NB4 (cell line): ENCODE measurements at places on chromosomes 16 and 17.

GRCh38 chr17:73628642-73629552 is 15.3 kb downstream of the SDK2 start:
- peak; percentile 14 for DNase-seq

DNA sequence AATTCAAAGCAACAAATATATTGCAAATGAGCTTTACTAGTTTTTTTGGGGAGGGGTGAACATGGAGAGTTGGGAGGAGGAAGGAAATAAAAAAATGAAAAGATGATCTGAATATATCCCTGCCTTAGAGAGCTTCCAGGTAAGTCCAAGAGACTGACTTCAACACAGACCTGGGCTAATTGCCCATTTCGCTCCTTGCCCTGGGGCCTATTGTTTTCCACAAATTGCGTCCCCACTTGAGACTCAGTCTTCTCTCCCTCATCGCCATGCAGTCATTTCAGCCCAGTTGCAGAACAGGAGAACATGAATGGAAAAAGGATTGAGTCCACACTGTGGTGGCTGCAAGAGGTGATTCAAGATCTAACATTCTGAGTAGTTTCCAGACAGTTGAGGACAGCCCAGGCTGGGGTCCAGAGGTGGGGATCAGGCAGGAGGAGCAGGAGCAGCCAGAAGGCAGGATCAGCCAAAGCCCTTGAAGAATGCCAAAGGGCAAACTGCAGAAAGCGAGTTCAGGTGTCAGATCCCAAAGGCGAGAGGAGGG is 21.6 kb upstream of the TOB1 start:
- no peak for DNase-seq

GRCh38 chr16:78690510-78690909 is 591.1 kb downstream of the WWOX start:
- DNase-seq, result no peak

GRCh38 chr16:57516176-57516725 is 20.1 kb downstream of the CCDC102A start:
- no peak for DNase-seq

GRCh38 chr17:50458270-50458669 is 10.4 kb downstream of the CHAD start:
- DNase-seq, result no peak

DNA sequence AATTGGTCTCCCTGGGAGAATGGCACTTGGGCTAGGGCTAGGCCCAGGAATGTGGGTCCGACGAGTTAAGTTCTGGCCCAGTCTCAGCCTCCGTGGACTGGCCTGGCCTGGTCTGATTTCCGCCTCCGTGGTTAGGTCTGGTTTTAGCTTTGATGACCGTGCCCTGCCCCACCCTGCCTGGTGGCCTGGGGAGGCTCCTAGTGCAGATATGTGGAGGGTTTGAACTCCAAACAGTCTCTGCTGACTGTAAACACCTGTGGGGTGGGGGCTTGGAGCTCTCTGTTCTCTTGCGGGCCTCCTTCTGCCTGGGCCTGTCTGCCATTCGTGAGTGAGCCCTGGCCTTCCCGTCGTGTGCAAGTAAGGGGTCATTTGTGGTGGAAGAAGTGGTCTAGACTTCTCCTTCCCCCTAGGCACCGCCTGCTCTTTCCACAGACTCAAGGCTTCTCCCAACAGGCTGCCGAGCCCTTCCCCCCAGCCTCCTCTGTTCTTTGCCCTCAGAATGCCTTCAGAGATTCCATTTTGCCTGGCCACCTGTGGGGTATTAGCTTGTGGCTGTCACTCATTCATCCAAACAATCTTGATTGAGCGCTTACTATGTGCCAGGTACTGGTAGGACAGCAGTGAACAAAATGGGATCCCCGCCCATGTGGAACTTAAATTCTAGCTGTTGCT is 1.6 kb downstream of the ATP6V0C start:
- DNase-seq, result peak; percentile 63

DNA sequence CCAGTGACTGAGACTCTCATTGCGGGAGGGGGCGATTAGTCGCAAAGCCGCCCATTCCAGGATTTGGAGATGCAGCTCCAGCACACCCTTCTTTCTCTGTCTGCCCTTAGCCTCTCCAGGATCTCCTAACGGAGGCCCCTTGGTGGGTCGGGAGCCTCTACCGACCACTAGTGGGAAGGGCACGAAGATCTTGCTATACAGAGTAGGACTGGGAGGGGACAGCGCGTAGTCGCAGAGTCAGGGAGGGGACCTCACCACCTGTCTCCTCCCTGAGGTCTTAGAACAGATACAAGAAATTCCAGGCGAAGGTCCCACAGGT is 588 bp upstream of the SMTNL2 start:
- DNase-seq, result no peak

DNA sequence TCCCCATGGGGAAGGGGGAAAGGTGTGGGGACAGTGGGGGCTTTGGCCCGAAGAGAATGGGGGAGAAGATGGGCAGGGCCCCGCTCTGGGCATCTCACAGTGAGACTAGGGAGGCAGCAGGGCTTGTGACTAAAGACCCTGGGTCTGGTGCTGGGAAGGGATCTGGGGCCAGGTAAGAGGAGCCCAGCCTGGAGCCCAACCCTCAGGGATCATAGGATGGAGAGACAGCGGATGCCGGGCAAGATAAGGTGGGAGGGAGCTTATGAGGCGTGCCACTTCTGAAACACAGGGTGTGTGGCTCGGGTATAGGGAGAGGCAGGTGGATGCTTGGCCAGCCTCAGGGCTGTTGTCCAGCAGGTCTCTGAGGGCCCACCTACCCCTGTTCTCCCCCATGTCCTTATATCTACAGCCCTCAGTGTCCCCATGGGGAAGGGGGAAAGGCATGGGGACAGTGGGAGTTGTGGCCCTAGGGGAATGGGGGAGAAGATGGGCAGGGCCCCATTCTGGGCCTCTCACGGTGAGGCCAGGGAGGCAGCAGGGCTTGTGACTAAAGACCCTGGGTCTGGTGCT is 15.4 kb downstream of the USP6 start:
- no peak for DNase-seq

DNA sequence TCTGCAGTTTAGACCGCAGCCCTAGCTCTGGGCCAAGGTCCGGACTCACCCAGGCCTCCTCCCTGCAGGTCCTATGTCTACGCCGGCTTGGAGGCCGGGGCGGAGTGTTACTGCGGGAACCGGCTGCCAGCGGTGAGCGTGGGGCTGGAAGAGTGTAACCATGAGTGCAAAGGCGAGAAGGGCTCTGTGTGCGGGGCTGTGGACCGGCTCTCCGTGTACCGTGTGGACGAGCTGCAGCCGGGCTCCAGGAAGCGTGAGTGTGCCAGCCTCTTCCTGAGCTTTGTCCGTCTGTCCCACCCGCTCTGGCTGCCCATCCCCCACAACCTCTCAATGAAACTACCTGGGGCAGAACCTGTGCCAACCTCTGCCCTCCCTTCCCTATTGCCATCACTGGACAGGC is 20.1 kb downstream of the WSCD1 start:
- DNase-seq, result no peak

GRCh38 chr16:25419681-25420080 is 162.0 kb upstream of the ZKSCAN2 start:
- DNase-seq, result no peak

- DNase-seq, result no peak
Observed at GRCh38 chr16:72091217-72091616, 2.2 kb downstream of the TXNL4B start.

DNA sequence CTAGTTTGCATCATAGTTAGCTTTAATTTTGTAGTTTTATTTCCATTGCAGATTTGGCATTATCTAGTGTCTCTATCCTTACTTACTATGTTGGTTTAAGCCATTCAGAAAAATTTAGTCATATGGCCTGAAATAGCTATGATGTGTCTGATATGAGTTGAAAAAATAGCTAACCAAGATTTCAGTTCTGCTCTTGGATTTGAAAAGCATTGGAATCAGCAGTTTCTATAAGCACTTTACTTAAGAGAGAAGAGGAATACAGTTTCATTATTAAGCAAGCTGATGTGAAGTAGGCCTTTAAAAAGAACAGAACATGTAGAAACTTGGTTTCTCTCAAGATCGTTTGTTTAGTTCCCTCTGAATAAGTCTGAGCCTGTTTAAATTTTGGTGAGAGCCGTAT is 25.9 kb downstream of the LPCAT2 start:
- no peak for DNase-seq

DNA sequence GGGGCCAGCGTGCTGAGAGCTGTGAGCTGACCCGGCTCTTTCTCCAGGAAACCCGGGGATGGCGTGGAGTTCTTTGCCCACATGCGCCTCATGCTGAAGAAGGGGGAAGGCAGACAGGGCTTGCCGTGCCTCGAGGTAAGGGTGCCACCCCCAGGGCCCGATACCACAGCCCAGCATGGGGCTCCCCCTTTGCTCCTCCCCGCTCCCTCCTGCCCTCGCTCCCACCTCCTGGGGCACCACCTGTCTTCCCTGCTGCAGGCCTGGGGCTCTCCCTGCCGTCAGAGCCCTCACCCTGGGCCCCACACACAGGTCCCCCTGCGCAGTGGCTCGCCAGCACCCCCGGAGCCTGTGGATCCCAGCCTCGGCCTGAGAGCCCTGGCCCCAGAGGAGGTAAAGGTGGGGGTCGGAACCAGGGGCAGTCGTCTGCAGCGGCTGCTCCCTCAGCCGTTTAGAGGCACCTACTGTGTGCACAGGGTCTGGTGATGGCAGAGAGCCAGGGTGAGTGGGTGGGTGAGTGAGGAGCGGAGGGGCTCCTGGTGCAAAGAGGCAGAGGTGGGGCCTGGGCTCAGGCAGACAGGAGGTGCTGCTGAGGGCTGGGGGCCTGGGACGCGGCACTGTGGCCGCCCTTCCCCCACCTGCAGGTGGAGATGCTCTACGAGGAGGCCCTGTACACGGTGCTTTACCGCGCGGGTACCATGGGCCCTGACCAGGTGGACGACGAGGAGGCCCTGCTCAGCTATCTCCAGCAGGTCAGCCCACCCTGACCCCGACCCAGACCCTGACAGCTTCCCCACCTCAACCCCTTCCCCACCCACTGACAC is 5.6 kb downstream of the BAIAP3 start:
- no peak for DNase-seq

DNA sequence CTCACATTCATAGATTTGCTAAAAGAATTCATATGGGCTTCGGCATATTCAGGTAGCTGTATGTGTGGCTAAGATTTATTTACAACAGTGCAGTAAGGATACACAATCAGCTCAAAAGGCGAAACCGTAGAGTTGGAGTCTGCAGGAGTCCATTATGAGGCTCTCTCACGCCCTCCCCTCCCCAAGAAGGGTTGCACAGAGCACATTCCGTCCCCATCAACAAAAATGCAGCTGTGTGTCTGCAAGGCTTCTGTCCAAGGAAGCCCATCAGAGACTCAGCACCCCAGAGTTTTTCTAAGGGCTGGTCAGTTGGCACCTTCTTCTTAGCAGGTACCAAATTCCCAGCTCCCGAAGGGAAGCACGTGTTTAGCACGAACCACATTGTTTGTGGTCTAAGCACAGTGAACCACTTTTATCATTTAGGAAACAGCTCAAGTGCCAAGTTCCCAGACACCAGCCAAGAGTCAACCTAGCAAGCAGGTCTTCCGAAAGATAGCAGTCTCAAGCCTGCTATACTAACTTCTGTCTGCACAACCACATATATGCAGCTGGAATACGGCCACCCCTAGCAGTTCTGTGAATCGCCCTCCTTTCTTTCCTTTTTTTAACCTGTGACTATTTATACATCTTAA is 28.5 kb upstream of the MEAK7 start:
- no peak for DNase-seq
